ENCODE measurements at places on chromosomes 2 and 18.

GRCh38 chr2:111522231-111522768 is 361.7 kb downstream of the ANAPC1 start:
- no peak for DNase-seq

GRCh38 chr2:127606625-127607398 is 39.1 kb upstream of the GPR17 start:
- DNase-seq = no peak

GRCh38 chr2:36463365-36463764 is 107.8 kb downstream of the CRIM1 start:
- DNase-seq = no peak

GRCh38 chr2:70258532-70258875 is 567 bp downstream of the PCYOX1 start:
- DNase-seq = no peak

- DNase-seq = no peak
Measured at GRCh38 chr18:22998344-22998743, 65.2 kb downstream of the RBBP8 start.

Measured in stimulated activated CD4-positive, alpha-beta T cell treated with anti-CD3 and anti-CD28 coated beads, TNF-alpha, amount 100 ng/mL, for 48 hours (primary cell).